ENCODE measurements at places on chromosomes 3 and 15. TPM values are rescaled to one million over a fixed set of nuclear protein-coding genes. Genes with fewer than 3 reads are reported as not detected.

- DNase-seq: no peak
These were observed 1.0 kb downstream of the C3orf80 start for GRCh38 chr3:160226026-160226907.

GRCh38 chr3:53243165-53243564, 12.7 kb downstream of the TKT start:
- no peak for DNase-seq

DNA sequence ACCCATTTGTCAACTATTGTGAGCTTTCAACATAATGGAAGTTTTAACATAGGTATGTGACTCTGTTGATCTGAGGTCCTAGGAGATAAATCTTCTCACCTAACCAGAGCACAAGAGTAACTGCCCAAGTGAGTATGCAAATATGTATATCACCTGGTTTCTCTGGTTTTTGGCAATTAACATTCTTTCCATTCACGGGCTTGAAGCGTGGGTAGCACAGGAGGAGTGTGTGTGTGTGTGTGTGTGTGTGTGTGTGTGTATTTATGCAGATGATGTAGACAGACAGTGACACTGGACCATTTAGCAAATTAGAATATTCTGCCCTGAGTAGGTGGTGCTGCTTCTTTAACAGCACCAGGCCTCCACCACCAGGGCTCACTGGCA, 15.0 kb downstream of the EPHB1 start:
- DNase-seq: no peak

GRCh38 chr3:18546632-18547031, 121.5 kb upstream of the SATB1 start:
- no peak for DNase-seq

DNA sequence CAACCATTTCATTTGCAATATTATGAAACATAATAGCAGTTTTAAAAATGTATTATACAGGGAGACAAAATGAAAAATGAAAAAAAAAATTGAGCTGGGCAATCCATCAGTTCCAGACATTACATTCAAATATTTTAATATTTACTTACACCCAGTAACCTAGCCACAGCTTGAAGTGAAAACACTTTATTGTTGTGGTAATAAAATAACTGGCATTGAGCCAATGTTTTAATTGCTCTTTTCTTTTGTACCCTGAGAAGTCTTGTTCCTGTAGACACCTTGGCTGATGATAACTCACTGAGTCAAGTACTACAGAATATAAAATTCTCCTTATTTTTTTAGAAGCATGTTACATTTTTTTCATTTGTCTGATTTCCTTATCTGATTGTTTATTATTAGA, 180.6 kb downstream of the ROBO1 start:
- DNase-seq: no peak

DNA sequence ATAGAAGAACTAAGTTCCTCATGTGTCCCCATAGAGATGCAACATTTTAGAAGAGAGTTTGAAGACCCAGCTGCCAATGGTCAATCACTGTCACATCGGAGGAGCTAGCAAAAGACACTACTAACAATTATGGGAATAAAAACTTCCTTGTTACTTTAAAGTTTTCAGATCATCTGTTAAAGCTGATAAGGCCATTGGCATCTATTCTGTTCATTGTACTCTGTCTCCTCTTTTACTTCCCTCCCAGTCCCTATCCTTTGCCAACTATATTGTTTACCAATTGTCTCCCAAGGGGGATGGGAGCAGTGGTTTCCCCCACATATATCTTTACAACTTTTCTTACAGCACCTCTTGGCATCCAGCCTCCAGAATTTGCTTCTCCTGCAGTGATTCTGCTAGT, 81.0 kb downstream of the FAM174B start:
- no peak for DNase-seq

Gene CX3CR1
- 6.1 TPM for polyA plus RNA-seq

All from left renal pelvis (tissue), 4 donors.